ENCODE measurements at places on chromosomes 16 and 17.

GRCh38 chr16:6019490-6019991, 921.9 kb upstream of the EEF2KMT start:
- ATAC-seq = no peak

DNA sequence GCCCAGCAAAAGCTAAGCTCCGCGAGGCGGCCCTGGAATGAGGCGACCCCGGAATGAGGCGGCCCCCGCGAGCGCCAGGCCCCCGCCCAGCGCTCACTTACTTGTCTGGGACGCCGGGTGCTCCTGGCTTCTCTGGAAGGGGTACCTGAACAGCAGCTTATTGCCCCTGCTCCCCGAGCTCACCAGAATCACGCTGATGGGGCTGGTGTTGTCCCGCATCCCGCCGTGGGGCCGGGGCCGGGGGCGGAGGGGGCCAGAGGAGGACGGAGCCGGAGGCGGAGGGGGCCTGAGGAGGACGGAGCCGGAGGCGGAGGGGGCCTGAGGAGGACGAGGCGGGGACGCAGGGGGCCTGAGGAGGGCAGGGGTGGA, 440 bp downstream of the NPRL3 start:
- ATAC-seq = peak; percentile 82

GRCh38 chr17:28468781-28469180, 4.7 kb upstream of the SLC13A2 start:
- ATAC-seq = no peak

- no peak for ATAC-seq
These were observed 10.8 kb downstream of the ARSG start for GRCh38 chr17:68302066-68302564.

GRCh38 chr17:1460233-1460632, 4.2 kb upstream of the CRK start:
- no peak for ATAC-seq

DNA sequence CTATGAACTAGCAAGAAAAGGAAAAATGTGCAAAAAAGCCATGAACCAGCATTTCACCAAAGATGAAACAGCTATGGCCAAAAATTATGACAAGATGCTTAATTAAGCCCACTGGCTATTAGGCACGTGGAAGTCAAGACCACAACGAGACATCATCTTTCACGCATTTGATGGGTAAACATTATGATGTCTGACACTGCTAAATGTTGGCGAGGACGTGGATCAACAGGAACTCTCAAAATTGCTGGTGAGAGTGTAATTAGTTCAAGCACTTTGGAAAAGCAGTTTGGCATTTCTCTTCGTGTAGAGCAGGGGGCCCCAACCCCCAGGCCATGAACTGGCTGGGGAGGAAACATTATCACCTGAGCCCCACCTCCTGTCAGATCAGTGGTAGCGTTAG, 39.6 kb upstream of the ADGRG1 start:
- no peak for ATAC-seq

GRCh38 chr16:3188925-3189825, 1.2 kb downstream of the OR1F1 start:
- ATAC-seq = peak; percentile 53

GRCh38 chr16:11410376-11411058, 65.3 kb downstream of the RMI2 start:
- ATAC-seq = no peak

DNA sequence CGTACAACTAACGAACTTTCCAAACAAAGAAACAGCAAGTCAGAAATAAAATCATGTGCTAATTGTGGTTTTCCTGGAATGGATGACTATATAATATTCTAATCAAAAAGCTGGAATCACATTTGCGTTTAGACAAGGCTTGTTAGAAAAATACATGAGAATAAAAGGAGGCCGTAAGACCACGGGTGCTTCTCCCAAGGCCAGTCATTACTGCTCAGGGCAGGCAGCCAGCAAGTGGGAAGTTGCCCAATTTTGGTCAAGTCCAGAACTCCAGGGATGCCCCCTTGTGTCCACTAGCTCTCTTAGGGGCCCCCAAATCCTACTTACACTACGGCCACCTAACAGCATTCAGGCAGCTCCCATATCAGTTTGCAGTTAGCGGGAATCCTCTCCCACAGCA, 25.9 kb upstream of the LYRM9 start:
- ATAC-seq = no peak

- no peak for ATAC-seq
These were observed 84.8 kb upstream of the DOC2B start for GRCh38 chr17:266219-266618.

GRCh38 chr17:44444735-44445105, 55.3 kb upstream of the ITGA2B start:
- no peak for ATAC-seq

GRCh38 chr16:55479430-55480140, 587 bp downstream of the MMP2 start:
- peak; percentile 79 for ATAC-seq

DNA sequence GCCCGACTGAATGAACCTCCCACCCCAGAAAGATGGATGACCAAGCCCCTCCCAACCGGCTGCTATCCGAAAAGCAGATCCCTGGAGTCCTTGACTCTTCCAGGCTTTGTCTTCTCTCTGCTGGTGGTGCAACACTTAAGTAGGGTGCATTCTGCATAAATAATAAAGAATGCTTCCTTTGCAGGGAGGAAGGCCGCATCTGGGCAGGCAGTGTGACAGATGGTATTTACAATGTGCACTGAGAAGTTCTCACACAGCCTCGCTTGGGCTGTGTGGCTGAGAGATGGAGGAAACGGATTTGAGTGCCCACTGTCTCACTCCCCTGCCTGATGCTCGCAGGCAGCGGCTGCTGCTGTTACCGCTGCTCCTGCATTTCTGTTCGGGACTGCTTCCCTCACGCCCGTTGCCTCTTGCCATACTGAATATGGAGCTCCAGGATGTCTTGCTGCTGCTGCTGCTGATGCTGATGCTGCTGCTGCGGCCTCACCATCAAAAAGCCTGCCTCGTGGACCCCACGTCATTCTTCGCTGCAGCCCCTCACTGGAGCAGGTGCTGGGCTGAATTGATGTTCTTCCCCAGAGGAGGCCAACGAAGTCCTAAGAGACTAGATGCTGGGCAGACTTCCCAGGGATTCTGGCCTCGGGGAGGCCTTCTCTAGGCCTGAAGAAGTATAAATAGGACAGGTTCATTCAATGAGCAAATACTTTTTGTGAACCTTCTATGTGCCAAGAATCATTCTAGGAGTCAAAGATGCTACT, 7.1 kb upstream of the RHBDL3 start:
- peak; percentile 79 for ATAC-seq

- ATAC-seq = no peak
These were observed 24.6 kb downstream of the MEAK7 start for GRCh38 chr16:84479716-84480450.

- ATAC-seq = peak; percentile 52
These were observed 7.3 kb upstream of the TRPV2 start for GRCh38 chr17:16407911-16408588.

GRCh38 chr17:38885728-38886642, 16.1 kb downstream of the LASP1 start:
- ATAC-seq = no peak

- ATAC-seq = no peak
These were observed 28.6 kb upstream of the NDRG4 start for GRCh38 chr16:58471209-58471975.

GRCh38 chr16:20260215-20261009, 66.9 kb downstream of the GP2 start:
- ATAC-seq = no peak

DNA sequence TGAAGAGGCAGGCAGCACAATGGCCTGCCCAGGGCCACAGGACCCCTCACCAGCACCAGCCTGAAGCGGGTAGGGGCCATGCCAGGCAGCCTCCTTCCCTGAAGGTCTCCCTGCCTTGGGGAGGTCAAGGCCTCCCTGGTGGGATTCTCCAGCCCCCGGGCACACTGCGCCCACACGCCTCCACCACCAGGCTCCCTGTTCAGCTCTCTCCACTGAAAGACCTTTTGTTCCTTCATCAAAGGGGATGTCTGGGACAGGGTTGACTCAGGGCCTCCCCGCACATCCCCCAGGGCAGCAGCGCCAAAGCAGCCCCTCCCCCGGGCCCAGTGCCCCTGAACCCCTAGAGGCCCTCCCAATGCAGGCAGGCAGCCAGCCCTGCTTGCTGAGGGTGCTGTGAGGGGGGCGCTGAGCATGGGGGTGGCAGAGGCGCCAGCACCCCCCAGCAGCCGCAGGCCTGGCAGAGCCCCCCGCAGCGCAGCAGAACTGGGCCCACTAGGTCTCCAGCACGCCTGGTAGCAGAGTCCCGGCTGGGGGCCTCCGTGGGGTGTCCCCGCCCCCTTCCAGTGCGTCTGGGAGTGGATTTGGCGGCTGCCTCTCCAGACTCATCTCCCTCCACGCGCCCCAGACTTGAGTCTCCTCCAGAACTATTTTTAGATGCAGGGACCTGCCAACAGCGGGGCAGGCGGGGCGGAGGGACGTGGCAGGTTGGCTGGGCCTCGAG, 13.1 kb downstream of the BCAR1 start:
- ATAC-seq = peak; percentile 65

DNA sequence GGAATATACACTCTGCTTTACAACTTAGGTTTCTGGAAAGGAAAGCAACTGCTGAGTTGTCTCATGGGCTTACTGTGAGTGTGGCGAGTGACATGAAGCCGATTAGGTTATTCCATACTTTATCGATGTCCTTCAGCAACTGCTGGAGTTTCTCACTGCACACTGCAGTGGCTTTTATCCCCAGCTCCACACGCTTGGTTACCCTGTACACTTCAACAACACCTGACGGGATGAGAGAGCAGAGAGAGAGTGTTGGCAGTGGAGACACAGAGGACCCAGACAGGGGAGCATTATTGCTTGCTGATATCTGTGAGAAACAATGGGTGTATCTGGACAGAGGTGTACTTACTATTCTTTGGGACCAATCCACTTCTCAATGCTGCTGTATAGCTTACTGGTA, 46.2 kb downstream of the DUSP14 start:
- ATAC-seq = no peak

GRCh38 chr16:67015313-67015731, 13.6 kb upstream of the CBFB start:
- ATAC-seq = no peak

GRCh38 chr17:62911114-62911513, 54.9 kb upstream of the TANC2 start:
- ATAC-seq = no peak

GRCh38 chr17:33494151-33494550, 201.1 kb upstream of the ASIC2 start:
- ATAC-seq = peak; percentile 50

DNA sequence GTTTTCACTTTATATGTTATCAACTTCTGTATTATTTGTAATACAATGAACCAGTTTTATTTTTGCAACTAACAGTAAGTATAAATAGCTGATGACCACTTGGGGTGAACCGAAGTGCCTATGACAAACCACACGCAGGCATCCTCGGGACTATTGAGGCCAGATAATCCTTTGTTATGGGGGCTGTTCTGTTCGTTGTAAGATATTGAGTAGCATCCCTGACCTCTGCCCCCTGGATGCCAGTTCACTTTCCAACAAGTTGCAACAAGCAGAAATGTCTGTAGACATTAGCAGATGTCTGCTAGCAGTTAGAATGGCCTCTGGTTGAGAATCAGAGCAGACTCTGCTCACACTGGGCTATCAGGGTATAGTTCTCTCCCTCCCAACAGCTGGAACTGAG, 277.0 kb downstream of the WWOX start:
- no peak for ATAC-seq

DNA sequence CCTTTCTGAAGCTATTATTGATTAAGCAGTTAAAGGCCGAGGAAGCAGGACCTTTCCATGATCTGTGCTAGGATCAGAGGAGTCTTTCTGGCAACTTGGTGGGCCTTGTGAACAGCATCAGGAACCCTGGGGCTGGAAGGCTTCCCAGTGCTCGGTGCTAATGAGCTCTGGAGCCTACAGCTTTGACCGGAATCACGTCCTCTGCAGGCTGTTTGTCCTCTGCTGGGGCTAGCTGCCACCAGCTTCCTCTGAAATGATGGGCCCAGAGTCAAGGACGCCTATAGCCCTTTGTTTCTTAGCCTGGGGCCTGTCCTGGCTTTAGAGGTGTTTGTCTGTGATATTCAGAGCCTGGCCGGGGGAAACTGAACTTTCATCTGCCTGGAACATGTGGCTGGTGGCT, 111.6 kb downstream of the SHISA9 start:
- ATAC-seq = no peak

GRCh38 chr16:72324578-72324977, 152.6 kb upstream of the PMFBP1 start:
- no peak for ATAC-seq

- ATAC-seq = no peak
These were observed 187.5 kb downstream of the IRF8 start for GRCh38 chr16:86086471-86086870.

- no peak for ATAC-seq
These were observed 30.3 kb downstream of the PIK3R5 start for GRCh38 chr17:8935191-8935590.

GRCh38 chr17:50062293-50063243, 6.7 kb downstream of the ITGA3 start:
- ATAC-seq = peak; percentile 94

DNA sequence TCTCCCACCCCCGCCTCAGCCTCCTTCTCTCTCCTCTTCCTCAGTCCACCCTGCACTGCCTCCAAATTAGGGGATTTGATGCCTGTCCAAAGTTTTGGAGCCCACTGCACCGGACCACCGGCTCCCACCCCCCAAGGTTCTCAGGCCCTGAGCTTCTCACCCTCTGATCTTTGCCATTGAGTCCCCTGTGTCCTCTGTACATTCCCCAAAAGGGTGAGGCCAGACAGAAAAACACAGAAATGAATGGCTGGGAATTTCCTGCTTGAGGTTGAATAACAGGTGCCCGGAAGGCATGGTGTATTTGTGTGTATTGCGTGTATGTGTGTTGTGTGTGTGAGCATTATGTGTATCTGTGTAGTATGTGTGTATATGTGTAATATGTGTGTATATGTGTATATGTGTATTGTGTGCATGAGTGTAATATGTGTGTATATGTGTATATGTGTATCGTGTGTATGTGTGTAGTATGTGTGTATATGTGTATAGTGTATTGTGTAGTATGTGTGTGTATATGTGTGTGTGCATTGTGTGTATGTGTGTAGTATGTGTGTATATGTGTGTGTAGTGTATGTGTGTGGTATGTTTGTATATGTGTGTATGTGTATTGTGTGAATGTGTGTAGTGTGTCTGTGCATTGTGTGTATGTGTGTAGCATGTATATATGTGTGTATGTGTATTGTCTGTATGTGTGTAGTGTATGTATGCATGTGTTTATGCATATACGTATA, 16.0 kb upstream of the CCL17 start:
- no peak for ATAC-seq

DNA sequence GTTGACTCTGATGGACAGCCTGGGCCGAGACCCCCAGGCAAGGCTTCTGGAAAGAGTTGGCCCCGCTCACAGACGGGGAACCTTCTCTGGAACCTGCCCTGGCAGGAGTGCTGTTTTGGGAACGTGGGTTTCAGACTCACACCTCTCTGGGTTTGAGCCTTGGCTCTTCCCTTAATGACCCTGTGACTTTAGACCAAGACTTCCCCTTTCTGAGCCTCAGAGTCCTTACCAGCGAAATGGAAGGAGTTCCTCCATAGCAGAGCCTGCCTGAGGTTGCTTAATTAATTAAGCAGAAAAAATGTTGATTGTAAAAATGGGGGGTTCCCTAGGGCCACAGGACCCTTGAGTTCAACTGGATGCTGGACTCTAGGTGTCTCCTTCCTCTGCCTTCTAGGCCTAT, 408.2 kb downstream of the SEC14L1 start:
- no peak for ATAC-seq

GRCh38 chr17:62178579-62178978, 113.5 kb upstream of the MED13 start:
- ATAC-seq = no peak
